ENCODE measurements at places on chromosomes 5 and 9.

- DNase-seq: no peak
Observed at GRCh38 chr5:174599992-174600391, 124.4 kb upstream of the MSX2 start.

DNA sequence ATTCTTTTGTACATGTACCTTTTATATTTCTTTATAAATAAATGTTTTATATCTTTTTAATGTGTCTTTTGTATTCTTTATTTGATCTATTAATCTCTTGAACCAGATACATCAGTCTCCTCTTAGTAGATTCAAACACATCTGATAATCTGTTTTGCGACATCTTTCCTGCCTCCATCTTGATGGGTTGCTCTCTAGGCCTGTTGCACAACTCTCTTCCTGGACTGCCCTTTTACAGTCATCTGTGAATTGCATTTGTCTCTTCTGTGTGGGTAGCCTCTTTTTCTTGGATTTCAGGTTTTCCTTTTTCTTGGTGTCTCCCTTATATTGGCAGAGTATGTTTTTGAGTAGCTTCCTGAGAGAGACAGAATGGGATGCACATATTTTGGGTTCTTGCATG lies 6.2 kb downstream of the ZFYVE16 start:
- DNase-seq: no peak

- no peak for DNase-seq
Observed at GRCh38 chr5:87735923-87736322, 323.2 kb upstream of the CCNH start.

- DNase-seq: no peak
Observed at GRCh38 chr5:161183559-161183958, 331.5 kb upstream of the ATP10B start.

GRCh38 chr9:69746859-69747560 lies 12.8 kb downstream of the PTAR1 start:
- DNase-seq: no peak

- no peak for DNase-seq
Observed at GRCh38 chr9:124216474-124217176, 41.1 kb upstream of the NEK6 start.

Data from hepatic stellate cell (primary cell).